AG09319 (cell line): ENCODE measurements at places on chromosomes 11 and 22.

DNA sequence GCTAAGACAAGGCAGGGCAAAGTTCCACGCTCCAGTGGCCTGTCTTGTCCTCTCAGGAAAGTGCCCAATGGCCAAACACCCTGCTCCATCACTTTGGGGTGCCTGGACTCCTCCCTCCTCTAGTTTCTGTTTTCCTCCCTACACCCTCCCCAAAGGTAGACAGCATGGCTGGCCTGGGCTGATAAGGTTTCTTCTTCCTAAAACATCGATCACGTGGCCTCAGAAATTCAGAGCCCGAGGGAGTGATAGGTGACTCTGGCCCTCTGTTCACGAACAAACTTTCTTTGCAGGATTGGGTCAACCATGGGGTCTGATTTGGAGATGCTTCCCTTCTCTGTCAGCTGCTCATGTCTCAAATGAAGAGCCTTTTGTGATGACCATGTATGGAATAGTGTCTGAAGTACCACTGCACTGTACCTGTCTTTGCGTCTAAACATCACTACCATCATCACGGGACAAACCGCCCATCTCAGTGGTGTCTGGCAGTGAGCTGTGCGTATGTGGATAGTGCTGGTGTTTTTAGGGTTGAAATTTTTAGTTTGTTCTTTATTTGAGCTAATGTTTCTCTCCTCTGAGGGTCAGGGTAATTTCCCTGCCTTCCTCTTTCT lies 6.1 kb downstream of the MICAL2 start:
- DNase-seq, result no peak

GRCh38 chr22:19480173-19480568 lies 451 bp downstream of the CDC45 start:
- no peak for DNase-seq

DNA sequence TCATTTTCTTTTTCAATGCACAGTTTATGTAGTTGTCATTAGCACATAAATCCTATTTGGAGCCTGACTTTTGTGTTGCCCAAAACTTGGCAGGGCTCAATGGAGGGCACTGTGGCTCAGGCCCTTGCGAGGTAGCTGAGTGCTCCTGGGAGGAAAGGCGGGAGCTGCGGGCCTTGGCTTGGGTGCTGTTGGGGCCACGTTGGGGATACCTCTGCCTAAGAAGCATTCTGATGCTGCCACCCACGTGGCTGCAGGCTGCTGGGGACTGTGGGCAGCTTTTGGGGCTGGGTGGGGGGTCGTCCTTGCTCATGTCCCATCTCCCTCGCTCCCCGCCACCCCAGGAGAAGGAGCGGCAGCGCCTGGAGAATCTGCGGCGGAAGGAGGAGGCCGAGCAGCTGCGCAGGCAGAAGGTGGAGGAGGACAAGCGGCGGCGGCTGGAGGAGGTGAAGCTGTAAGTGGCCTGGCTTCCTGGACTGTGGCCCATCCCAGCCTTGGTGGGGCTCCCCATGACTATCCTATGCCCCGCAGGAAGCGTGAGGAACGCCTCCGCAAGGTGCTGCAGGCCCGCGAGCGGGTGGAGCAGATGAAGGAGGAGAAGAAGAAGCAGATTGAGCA lies 20.9 kb downstream of the INCENP start:
- no peak for DNase-seq

DNA sequence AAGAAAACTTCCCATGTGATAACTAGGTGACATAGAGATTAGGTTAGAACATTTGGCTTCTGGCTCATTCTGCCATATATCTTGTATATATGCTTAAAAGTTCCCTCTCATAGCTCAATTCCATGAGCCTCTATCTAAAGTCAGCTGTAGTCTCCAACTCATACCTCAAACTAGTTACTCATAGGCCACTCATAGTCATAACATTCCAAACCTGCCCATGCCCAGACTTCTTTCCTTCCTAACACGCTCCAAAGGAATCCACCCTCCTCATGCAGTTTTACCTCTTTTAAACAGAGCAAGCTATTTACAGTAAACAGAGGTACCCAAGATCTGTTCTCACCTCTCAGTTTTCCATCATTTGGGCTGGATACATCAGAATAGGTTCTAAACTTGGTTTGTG lies 39.4 kb downstream of the GLYATL2 start:
- no peak for DNase-seq

GRCh38 chr11:95365348-95365747 lies 134.3 kb upstream of the SESN3 start:
- no peak for DNase-seq

DNA sequence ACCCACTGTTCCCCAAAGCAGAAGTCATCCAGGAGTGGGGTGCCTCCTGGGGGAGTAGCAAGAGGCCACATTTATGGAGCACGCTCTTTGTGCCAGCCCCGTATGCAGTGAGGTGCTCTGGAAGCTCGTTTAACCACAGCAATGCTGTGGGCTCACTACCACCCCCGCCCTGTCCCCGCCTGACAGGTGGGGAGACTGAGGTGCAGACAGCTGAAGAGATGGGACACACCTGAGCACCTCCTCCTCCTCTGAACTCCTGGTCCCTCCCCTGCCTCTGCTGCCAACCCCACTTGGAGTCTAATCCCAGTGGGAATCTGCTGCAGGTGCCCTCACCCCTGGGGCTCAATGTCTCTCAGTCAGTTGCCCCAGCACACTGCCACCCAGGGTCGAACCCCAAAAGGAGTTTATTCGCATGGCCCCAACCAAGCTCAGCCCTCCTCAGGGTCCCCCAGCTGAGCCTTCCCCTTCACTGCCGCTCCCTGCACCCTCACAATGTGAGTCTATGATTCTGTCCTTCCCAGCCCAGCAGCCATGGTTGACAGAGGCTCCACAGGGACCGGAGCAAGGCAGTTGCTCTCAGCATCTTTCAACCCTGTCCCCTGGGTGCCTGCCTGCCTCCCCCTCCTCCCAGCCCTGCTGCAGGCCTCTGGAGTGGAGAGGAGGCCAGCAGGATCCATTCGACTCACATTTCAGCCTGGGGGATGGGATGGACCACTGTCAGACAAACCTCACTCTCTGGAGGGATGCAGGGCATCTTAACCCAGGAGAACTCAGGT lies 13.3 kb upstream of the BCR start:
- DNase-seq, result no peak

DNA sequence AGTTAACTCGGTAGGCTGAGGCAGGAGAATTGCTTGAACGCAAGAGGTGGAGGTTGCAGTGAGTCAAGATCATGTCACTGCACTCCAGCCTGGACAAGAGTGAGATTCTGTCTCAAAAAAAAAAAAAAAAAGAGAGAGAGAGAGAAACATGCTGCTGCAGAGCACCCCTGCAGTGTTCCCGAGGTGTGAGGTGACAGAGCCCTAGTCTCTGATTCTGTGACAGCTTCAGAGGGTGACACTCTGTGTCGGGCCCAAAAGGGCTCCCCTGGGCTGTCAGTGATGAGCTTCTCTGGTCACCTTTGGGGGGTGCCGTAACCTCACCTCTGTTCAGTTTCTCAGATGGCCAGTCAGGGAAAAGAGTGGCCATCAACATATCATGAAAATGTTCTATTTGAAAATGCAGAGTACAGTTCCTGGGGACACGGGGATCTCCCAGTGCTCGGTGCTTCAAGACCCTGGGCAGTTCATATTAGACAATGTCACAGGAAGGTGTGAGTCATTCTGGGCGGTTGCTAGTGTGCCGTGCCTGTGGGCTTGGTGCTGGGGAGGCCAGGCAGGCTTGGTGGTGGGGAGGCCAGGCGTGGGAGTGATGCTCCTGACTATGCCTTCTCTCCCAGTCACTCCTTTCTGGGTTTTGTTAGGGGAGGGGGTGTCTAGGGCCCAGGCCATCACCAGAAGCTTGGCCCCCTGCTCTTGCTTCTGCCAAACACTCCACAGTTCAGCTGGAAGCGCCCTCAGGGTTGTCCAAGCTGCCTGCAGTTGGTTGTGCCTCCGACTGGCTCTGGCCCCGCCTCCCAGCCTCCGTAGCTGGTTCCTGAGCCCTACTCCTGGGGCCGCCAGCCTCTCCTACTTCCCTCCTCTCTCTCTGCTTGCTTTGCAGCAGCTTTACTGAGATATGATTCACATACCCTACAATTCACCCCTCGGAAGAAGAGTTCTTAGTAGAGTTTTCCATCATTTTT lies 52.5 kb upstream of the CLDN5 start:
- no peak for DNase-seq

- no peak for DNase-seq
Measured at GRCh38 chr11:107591378-107592230, 657 bp downstream of the ELMOD1 start.

GRCh38 chr22:16989915-16990314 lies 18.1 kb downstream of the GAB4 start:
- DNase-seq, result no peak

- no peak for DNase-seq
Measured at GRCh38 chr11:69667619-69668604, 7.2 kb downstream of the LTO1 start.

- DNase-seq, result no peak
Measured at GRCh38 chr11:45791524-45791923, 13.4 kb upstream of the SLC35C1 start.

DNA sequence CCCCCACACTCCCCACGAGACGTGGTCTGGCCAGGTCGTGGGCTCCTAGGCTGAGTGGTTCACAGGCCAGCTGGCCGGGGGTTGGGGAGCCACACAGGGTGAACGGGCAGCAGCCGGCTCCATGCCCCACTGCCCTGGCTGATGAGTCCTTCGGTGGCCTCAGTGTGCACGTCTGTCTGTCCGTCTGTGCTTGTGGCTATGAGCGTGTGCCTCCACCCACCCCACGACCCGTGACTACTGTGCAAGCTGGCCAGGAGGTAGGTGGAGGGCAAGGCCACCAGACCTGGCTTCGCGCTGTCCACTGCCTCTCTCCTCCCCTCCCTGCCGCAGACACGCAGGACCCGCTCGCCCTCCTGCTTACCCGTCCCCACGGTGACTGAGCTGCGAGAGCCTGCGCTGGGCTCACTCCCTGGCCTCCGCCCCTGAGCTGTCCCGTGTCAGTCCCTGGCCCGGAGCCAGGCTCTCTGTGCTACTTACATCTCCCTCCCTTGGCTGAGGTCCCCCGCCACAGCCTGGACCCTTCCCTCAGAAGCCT lies 14.1 kb downstream of the CSDC2 start:
- DNase-seq, result no peak

GRCh38 chr22:46272762-46273431 lies 5.1 kb downstream of the TTC38 start:
- DNase-seq, result no peak

DNA sequence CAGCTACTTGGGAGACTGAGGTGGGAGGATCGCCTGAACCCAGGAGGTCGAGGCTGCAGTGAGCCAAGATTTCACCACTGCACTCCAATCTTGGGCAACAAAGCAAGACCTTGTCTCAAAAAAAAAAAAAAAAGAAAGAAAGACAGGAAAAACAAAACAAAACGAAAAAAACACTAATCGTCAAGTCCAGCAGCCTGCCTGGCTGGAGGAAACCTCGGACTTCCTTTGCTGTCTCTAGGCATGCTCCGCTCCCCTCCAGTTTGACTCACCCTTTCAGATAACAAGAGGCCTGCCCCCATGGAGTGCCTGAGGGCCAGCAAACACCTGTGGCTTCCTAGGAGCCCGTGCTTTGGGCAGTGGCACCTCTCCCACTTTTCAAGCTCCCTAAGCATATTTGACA lies 28.8 kb upstream of the CHKA start:
- no peak for DNase-seq

DNA sequence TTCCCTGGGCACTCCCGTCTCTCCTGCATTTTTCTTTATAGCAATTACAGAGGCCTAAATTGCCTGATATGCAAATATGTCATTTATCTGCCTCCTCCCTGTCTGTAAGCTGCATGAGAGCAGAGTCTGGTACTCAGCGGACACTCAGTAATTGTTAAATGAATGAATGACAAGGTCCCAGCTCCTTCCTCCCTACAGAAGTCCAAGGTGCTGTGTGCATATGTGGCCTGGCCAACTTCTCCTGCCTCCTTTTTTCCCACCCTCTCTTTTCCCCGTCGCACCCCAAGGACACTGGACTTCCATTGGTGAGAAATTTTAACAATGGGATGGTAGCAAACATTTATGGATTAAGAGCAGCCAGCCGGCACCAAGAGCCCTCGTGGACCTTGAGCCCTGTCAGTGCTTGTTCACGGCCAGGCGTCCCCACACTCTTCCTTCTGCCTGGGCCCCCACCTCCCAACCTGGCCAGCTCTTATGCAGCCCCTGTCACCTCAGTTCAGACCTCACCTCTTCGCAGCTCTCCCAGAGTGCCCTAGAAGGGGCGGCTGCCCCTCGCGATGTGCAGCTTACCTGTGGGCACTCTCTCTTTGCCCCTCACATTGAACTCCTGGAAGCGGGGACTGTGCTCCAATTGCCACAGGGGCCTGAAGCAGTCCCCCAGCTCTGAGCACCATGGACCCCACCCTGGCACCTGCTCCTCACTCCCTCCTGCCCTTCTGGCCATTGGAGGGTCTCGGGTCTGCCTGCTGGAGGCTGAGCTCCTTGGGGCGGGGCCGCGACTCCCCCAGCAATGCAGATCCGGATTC lies 1.5 kb downstream of the TMPRSS6 start:
- no peak for DNase-seq

- DNase-seq, result no peak
Measured at GRCh38 chr11:39205236-39205995, 2254.0 kb downstream of the LRRC4C start.

DNA sequence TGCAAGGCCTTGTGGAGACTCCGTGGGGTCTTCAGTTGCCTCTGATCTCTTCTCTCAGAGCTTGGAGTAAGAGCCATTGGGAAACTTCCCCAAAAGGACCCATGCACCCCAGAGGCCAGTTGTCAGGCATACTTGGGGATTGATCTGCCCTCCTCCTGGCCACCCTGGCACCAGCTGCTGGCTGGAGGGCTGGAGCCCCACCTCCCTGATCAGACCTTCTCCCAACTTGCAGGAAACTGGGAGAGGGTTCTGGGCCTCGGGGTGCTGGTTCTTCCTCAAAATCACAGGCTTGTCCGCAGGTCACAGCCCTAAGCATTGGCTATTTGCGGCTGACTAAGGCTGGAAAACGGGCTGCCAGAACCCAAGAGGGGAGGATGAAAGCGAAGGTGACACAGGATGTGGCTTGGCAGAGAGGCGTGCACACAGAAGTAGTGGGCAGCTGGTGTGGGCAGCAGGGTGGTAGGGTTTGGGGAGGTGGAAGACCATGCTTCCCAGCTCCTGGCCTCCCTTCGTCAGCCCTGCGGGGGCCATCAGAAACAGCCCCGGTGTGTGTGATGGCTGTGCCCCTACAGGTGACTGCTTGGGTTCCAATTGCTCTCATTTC lies 1.3 kb upstream of the DGKZ start:
- DNase-seq, result no peak

GRCh38 chr22:43993072-43993760 lies 30.9 kb upstream of the PARVB start:
- DNase-seq, result peak; percentile 12

GRCh38 chr11:117479372-117479771 lies 151.7 kb downstream of the CEP164 start:
- DNase-seq, result no peak

DNA sequence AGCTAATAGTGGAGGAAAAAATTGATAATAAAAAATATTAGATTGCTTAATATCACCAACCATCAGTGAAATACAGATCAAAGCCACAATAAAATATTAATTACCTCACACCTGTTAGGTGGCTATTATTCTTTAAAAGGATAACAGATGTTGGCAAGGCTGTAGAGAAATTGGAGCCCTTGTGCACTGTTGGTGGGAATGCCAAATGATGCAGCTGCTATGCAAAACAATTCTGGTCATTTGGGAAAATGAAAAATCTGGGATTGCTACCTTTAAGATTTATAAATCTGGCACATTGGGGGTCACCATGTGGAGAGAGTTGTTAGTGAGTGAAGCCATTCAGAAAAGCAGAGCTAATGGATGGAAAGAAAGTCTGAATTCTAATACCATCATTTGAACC lies 143.4 kb downstream of the FCHSD2 start:
- no peak for DNase-seq

GRCh38 chr11:87185228-87185627 lies 147.5 kb downstream of the TMEM135 start:
- DNase-seq, result no peak

GRCh38 chr11:119403021-119403420 lies 20.0 kb downstream of the THY1 start:
- peak; percentile 22 for DNase-seq
